ENCODE measurements at places on chromosomes 6 and 20.

- DNase-seq, result peak; percentile 40
Measured at GRCh38 chr6:118580585-118581419, 32.7 kb downstream of the PLN start.

DNA sequence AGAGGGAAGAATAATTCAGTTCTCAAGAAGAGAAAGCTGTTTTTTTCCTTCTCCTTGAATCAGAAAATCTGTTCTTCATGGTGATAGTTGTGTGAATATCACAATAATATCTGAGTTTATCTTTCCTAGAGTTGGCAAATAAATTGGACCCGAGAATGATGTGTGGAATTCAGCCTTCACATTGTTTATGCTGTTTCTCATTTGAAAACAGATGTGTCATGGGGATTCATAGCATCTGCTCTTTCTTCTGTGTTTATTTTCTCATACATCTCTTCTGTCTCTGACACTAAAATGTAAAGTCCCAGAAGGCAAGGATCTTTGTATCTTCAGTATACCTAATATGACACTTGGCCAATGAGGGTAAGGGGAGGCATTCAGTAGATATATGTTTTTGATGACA is 103.6 kb upstream of the SGK1 start:
- no peak for DNase-seq

DNA sequence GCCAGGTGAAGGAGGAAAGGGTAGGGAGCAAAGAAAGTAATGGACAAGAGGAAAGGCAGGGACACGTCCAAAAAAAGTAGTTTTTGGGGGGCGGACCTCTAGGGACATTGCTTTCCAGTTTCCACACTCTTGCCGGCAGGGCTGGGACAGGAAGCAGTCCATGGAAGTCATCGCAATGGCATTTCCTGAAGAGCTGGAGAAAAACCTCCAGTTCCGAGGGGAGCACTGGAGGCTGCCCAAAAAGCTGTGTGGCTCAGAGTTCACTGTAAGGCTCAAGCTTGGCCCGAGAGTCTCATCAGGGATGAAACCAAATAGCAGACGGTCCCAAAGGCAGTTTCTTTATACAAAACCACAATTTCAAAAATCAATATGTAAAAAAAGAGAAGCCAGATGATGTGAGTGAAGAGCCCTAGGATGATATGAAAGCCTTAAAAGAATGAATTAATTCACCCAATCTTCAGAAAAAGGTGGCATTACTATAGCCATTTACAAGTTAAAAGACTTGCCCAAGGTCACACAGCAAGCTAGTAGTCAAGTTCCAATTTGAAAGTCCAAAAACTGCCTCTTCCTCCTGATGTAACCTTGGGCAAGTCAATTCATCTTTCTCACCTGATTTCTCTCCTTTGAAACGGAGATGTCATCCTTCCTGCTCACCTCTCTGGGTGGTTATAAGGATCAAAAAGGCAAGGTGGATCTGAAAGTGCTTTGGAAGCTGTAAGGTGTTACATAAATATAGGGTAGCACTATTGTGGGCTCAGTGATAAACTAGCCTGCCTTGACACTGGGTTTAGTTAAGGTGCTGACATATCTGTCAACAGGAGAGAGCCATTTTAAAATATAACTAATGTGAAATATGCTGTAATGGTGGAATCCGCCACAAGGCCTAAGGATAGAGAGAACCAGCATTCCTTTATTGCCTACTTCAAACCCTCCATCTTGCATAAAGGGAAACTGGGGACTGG is 9.1 kb downstream of the BCL2L1 start:
- no peak for DNase-seq

GRCh38 chr6:96716221-96716620 is 121.1 kb downstream of the GPR63 start:
- DNase-seq, result no peak

GRCh38 chr20:50413088-50413500 is 97.1 kb upstream of the PTPN1 start:
- no peak for DNase-seq

DNA sequence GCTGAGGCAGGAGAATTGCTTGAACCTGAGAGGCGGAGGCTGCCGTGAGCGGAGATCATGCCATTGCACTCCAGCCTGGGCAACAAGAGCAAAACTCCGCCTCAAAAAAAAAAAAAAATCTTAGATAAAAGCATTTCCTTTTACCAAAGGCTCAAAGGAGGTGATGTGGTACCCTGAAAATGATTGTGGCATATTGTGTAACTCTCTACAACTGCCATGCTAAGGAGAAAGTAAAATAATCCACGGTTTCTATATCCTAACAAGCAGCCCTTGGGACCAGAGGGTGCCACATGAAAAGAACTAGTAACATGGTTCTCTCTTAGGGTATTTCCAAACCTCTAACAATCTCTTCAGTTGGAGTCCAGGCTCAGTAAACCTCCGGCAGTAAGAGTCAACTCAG is 38.8 kb upstream of the SLA2 start:
- DNase-seq, result no peak

DNA sequence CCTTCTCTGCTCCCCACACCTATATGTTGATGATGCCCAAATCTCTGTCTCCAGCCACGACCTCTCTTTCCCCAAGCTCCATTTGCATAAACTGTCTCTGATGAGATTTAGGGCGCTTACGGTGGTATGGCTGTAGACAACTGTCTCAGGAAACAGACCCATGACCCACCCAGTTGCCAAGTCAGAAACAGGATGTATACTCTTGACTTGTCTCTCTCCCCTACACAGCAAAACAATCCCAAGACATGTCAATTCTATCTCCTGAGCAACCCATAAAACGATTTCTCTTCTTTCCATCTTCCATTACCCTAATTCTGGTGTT is 13.9 kb downstream of the GNL1 start:
- DNase-seq, result peak; percentile 14

DNA sequence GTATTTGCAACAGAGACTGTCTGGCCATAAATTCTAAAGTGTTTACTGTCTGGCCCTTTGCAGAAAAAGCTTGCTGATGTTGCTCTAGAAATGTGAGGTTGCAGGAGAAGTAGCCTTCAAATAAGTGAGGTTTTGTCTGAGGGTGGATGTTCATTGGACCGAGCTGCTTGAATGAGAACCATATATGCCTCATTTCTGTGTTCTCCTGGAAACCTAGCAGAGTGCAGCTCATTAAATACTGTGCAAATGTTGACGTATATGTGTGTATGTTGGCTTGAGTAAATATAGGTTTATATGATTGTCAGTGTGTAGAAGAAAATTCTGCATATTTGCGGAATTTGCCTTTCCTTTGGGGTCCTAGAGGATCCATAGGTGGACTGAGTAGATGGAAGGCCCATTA is 39.0 kb downstream of the CHMP4B start:
- DNase-seq, result no peak

DNA sequence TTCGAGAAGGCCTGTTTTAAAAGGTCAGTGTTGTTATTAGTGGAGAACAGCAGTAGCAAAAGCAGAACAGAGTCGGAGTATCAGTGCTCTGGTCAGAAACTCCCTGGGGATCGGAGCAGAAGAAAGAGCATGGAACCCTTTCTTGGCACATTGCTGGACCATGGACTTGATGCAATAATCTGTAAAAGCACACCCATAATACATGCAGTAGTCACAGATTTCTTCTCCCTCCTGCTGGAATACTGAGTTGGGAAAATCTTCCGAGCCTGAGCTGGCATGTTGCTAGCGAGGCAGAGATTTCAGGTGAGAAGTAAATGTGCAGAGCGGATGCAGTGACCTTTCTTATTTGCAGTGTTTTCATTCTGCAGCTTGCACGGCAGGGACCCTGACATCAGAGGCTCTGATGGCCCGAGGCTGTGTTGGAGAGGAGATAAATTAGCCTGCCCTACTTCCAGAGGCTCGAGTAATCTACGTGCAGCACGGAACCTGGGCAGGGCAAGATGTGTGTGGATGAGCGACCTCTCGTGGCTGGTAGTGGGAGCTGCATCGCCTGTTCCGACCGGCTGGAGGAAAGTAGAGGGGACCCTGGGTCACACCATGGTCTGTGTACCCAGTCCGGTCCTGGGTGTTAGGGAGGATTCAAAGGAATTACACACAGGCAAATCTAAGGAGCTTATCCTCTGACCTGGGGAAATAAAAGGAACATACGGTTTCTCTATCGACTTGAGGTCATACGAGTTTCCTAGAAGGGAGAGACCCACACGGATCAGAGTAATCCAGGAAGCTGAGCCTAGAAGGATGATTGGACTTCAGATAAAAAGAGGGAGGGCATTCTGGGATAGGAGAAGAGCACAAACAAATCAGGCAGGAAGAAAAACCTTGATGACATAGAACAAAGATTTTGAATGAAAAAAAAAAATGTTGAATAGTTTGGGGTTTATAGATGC is 137.0 kb upstream of the STMND1 start:
- peak; percentile 69 for DNase-seq

GRCh38 chr20:1417273-1417672 is 24.4 kb upstream of the FKBP1A start:
- no peak for DNase-seq

DNA sequence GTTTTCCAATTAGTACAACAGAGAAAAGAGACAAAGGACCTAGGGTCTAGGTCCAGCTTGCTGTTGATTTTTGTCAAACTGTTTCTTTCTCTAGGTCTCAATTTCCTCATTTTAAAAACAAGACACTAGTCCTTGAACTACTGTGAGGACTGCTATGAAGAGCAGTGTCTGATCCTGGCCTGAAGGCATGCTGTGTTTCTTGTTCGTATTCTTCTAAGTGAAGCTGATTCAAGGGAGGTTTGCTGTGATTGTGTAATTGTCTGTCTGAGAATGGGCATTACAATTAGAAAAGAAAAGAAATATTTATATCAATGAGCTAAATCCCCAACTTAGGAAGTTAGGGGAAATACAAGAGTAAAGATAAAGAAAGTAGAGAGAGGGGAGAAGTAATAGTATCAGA is 228.2 kb upstream of the SUPT3H start:
- DNase-seq, result no peak

- DNase-seq, result no peak
Measured at GRCh38 chr6:30507849-30508827, 18.8 kb downstream of the HLA-E start.

GRCh38 chr20:25541676-25542075 is 43.7 kb downstream of the NINL start:
- DNase-seq, result no peak

GRCh38 chr6:139473231-139473701 is 98.8 kb upstream of the CITED2 start:
- no peak for DNase-seq

DNA sequence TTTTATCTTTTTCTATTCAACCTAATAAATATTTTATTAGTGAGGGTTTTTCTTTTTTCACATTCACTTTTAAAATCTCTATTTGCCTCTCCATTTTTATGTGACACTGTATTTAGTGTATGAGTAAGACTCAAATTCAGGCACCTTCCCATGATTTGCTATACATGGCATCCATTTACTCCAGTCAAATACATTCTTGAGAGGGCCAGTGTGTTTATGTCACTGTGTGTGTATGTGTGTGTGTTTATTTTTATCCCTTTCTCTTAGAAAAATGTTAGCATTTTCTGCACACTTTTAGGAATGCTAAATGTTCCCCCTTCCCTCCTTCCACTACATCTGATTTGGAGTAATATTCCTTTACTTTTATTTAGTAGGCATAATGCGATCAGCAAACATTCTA is 290.0 kb downstream of the PACRG start:
- DNase-seq, result no peak

DNA sequence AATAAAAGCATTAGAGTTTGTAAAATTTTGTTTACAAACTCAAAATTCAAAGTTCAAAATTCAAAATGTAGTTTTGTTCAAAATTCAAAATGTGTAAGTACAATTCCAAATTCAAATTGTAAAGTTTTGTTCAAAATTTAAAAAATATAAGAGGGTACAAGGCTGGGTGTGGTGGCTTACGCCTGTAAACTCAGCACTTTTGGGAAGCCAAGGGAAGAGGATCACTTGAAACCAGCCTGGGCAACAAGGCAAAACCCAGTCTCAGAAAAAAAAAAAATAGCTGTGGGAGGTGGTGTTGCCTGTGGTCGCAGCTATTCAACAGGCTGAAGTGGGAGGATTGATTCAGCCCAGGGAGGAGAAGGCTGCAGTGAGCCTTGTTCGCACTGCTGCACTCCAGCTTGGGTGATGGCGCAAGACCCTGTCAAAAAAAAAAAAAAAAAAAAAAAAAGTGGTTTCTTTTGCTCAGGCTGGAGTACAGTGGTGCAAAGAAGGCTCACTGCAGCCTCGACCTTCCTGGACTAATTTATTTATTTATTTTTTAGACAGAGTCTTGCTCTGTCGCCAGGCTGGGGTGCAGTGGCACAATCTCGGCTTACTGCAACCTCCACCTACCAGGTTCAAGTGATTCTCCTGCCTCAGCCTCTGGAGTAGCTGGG is 5.4 kb upstream of the ZBTB12 start:
- peak; percentile 36 for DNase-seq
